ENCODE measurements at places on chromosomes 5 and 9. TPM values are rescaled to one million over a fixed set of nuclear protein-coding genes. Genes with fewer than 3 reads are reported as not detected.

RICTOR gene
- total RNA-seq: 33.3 TPM

GDNF gene
- 1.1 TPM for total RNA-seq

SLC31A2 gene
- total RNA-seq: 2.3 TPM

PCDHGB7 gene
- total RNA-seq: 3.6 TPM

SAPCD2 gene
- 3.5 TPM for total RNA-seq

ZNG1A gene
- 59.7 TPM for total RNA-seq

CDC20B gene
- total RNA-seq: not detected

PCDHGA6 gene
- total RNA-seq: 1.9 TPM

GKAP1 gene
- 9.0 TPM for total RNA-seq

GARIN3 gene
- not detected for total RNA-seq

LYRM7 gene
- total RNA-seq: 17.1 TPM

SLC26A2 gene
- 135 TPM for total RNA-seq

DNA sequence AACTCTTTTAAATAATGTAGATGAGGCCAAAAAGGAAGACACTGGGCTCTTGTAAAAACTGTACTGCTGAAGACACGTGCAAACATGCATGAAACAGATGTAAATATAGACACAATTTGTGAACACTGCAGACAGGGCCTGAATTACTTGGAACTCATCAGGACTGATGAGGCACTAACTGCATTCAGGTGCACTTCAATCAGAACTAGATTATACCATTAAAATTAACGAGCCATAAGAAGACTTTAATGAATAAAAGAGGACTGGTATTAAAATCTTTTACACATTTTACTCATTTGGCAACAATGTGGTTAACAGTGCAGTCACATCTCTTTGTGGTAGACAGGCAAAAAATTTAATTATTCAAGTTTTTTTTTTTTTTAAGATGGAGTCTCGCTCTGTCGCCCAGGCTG, 13.4 kb upstream of the ZCCHC9 start:
- no peak for DNase-seq

GRCh38 chr5:113378959-113379541, 55.7 kb downstream of the TSSK1B start:
- peak; percentile 81 for DNase-seq

DNA sequence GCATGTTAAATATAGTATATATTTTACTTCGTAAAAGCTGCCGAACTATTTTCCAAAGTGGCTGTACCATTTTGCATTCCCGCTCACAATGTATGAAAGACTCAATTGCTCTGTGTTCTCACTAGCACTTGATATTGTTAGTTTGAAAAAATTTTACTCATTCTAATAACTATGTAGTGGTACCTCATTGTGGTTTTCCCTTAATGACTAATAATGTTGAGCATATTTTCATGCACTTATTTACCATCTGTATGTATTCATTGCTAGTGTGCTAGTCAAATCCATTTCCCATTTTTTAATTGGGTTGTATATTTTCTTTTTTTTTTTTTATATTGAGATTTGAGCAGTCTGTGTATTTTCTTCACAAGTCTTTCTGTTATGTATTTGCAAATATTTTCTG, 58.4 kb downstream of the RANBP17 start:
- DNase-seq: no peak

- DNase-seq: no peak
Measured at GRCh38 chr5:143431789-143432188, 28.3 kb upstream of the NR3C1 start.

DNA sequence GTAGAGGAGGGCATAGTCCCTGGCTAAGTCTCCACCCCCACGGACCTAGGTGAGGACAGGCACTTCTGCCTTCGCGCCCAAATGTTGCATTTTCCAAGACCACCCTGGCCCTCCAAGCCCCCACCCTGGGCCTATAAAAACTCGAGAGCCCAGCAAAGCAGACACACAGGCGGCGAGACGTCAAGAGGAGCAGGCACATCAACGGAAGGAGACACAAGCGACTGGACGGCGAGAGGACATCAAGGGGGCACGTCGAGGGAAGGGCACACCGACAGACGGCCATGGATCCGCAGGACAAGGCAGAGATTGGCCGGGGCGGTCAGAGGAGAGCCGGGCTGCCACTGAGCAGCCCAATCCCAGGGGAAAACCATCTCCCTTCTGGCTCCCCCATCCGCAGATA, 348.0 kb downstream of the MTRR start:
- DNase-seq: no peak

DNA sequence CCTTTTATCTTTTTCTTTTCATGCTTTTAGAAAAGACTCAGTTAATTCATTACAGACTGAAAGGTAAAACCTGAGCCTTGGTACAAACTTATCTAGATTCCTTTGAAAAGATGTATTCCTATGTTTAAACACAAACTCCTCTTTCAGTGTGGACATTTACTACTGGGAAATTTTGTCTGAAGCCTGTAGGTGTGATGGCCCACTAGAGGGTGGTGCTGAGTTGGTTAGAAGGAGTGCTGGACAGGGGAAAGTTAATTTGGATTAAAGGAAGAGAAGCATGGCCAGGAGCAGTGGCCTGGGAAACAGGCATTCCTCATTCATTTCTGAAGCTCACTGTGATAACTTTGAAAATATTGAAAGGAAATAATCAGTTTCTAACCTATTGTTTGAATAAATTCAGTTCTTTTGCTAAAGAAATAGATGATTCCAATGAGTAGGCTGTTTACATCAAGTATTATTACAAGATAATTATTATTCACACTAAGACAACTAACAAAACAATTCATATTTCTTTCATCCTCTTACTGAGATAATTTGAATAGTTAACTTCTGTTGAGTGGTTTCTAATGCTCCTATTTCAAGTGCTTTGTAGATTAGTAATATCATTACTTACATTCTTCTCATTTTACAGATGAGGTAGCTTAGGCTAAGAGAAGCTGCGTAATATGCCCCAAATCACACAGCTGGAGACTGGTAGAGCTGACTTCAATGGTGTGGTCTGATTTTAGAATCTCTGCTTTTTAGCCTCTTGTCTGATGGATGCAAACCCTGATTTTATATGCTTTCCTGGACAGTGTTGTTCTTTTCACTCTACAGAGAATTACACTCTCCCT, 150.9 kb downstream of the ADGRV1 start:
- peak; percentile 69 for DNase-seq

- no peak for DNase-seq
Measured at GRCh38 chr5:16064135-16064893, 115.3 kb downstream of the MARCHF11 start.

GRCh38 chr5:141547488-141547887, 58.6 kb downstream of the PCDHGC5 start:
- DNase-seq: no peak

DNA sequence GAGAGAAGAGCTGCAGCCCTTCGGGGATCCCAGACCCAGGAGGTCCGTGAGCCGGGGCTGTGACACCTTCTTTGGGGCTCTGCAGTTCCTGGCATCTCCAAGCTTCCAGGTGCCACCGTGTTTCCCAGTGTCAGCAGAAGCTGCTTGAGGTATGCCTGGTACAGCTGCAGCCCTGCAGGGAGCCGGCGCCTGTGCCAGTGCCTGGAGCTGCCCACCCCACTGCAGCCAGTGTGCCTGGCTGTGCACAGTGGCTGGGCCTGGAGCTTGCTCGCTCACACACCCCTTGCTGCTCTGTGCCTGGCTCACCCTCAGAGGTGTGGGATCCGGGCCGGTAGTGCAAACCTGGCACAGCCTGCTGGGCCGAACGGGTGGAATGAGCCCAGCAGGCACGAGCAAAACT, 65.5 kb downstream of the NACC2 start:
- DNase-seq: no peak

- no peak for DNase-seq
Measured at GRCh38 chr5:137292461-137293027, 206.6 kb downstream of the SPOCK1 start.

DNA sequence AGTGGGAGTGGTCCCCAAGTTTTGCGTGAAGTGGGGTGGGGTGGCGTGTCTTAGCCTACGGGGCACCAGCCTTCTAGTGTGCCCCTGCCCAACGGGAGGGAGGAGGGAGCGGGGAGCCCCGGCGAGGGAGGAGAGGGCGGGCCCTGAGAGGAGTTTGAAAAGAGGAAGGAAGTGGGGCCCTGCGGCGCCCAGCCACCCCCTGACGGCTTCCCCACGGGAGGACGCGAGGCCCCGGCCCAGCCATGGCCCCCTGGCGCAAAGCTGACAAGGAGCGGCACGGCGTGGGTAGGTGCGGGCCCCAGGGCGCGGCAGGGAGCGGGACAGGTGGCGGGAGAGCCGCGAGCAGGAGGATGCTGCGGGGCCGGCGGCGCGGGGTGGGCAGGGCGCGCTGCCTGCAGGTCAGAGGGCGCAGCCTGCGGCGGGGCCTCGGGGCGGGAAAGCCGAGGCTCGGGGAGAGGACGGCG, at the start of gene DOCK2:
Gene DOCK2, plus strand, starts transcription at position 191 of the 464 bp plus-strand sequence. Its CDS starts 52 bp downstream, at position 243.
- DNase-seq: peak; percentile 58

DNA sequence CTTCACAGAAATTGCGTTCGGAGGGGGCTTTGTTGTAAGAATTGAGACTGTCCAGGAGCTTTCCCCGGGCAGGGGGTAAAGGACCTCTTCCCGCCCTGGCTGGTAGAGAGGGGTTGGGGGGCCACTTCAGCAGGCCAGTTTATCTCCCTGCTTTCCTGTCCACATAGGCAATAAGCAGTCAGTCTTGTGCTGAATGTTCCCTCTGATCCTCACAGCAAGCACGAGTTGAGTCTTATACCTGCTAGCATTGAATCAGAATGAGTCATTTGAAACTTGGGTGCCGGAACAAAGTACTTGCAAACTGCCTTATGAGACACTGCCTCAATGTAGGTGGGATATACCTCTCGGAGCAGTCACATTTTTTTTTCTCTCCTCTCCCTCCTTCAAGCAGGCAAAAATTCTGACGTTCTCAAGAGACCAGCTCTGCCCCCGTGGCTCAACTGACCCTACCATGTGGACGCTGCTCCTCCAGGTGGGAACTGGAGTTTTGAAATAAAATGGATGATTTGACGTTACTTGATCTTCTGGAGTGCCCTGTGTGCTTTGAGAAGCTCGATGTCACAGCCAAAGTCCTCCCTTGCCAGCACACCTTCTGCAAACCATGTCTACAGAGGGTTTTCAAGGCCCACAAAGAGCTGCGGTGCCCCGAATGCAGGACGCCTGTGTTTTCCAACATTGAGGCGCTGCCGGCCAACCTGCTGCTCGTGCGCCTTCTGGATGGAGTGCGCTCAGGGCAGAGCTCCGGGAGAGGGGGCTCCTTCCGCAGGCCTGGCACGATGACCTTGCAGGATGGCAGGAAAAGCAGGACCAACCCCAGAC, 1.3 kb downstream of the SH3RF2 start:
- peak; percentile 38 for DNase-seq

DNA sequence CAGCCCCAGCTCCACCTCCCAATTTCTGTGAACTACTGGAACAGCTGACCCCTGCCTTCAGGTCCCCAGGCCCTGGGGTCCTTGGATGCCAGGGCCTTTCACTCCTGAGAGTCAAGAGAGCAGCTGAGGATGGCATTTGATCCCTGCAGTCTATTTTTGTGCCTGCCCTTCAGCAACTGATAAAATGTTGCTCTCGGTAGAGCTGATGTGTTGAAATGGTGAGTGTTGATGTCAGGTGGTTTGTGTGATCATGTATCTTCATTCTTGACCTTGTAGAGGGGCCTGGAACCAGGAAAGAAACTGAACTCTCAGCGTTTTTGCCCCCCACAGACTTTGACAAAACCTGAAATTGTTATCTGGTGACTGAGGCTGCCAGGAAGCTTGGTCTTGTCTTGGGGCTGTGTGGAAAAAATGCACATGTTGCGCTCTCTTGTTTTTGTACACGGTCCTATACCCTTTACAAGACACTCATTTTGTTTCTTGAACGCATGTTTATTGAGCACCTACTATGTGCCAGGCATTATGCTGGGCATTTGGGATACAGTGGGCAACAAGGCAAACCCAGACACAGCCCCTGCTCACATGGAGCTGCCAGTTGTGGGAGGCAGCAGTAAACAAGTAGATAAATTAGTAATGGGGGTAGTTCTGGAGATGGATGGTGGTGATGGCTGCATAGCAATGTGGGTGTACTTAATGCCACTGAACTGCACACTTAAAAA, 78.3 kb downstream of the PPARGC1B start:
- DNase-seq: no peak

DNA sequence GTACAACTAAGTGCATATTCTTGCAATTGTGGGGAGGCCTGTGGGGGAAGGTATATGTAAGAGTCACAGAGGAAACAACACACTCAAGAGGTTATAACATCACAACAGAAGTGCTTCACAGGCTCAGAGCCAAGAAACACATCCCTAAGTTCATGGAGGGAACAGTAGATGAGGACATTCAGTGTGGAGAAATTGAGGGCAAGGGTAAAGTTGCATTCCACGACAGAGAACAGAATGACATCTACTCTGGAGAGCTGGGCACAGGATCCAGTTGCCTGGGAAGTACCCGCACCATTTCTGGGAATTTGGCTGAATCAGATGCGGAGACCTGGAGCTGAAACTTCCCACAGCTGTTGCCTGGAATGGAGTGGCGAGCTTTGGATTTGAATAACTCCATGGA, 197.2 kb downstream of the NXNL2 start:
- DNase-seq: peak; percentile 48

GRCh38 chr9:131042666-131043065, 33.7 kb downstream of the LAMC3 start:
- no peak for DNase-seq

GRCh38 chr9:6757456-6758247, at the start of gene KDM4C:
KDM4C (plus strand) TSS chr9:6757973; CDS start chr9:6792989, 35,016 bp downstream.
- DNase-seq: peak; percentile 99

DNA sequence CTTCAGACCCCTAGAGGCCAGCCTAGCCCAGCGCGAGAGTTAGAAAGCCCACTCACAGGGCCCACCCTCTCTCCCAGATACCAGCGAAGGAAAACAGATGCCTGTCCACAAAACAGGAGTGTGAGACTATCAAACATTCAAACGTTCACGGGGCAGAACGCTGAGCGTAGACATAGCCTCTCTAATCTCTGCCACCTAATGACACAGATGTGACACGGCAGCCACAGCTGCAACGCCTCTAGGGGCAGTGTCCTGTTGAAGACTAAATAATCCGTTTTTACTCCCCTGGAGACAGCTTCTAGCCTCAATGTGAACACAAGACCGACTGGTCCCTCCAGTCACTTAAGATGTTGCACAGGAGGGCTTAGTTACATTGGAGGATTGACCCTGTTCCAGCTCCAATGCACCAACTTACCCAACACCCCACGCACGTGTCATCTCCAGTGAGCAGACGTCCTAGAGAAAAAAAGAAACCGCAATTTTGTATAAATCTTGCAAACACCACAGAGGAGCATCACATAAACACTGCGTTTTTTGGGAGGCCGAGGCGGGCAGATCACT, 14.3 kb downstream of the DIPK1B start:
- DNase-seq: peak; percentile 71

DNA sequence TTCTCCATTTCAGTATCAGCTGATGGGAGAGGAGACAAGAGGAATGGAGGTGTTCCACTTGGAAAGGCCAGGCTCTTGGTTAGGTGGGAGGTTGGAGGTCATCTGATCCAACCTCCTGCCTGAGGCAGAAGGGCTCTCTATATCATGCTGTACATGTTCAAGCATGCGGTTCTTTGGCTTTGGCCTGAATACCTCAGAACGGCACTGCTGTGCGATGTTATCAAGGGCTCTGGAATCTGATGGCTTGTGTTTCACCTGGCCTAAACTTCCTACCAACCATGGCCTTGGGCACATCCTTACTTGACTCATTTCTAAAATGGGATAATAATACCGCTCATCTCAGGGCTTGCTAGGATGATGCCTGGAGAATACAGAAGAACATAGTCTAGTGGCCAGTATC, 90.1 kb upstream of the FAM169A start:
- DNase-seq: no peak
